ENCODE measurements at places on chromosomes 3 and 15.
A peak's percentile ranks its signal among the peaks of the same experiment; 100 is the strongest.

GRCh38 chr3:44396200-44397171 is 57.9 kb downstream of the TCAIM start:
- no peak for DNase-seq

DNA sequence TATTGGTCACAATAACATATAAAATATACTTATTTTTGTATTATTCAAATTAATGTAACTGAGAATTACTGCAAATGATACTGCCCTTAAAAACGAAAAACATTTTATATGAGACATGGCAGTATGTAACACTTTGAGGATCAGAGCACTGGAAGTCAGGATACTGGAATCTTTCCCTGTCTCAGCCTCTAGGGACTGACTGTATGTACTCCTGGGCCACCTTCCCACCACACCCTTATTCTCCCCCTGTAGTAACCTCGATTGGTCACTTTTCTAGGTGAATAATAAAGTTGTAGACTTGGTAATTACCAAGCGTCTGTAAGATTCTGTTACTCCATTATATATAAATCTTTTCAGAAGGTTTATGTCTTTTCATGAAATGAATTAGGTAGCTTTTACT is 43.0 kb downstream of the LRRC49 start:
- no peak for DNase-seq

GRCh38 chr15:27851858-27852210 is 247.3 kb downstream of the OCA2 start:
- no peak for DNase-seq

- no peak for DNase-seq
Measured at GRCh38 chr3:129867506-129868124, 25.9 kb downstream of the TMCC1 start.

- DNase-seq, result no peak
Measured at GRCh38 chr3:194841515-194841841, 155.8 kb downstream of the FAM43A start.

DNA sequence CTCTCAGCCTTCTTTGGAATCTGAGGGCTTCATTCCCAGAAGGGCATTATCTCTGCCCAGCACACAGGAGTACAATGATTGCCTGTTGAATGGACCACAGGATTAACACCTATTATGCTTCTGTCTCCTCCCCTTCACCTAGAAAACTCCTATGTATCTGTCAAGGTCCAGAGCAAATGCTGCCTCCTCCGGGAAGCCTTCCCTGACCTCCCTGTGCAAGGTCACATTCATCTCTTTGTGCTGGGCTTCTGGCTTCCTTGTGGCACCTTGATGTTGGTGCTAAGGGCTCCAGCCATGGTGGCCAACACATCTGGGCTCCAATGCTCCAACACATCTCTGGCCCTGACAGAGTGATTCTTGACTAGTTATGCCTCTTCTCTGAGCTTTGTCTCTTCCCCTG is 49.9 kb upstream of the ATP2B2 start:
- no peak for DNase-seq

DNA sequence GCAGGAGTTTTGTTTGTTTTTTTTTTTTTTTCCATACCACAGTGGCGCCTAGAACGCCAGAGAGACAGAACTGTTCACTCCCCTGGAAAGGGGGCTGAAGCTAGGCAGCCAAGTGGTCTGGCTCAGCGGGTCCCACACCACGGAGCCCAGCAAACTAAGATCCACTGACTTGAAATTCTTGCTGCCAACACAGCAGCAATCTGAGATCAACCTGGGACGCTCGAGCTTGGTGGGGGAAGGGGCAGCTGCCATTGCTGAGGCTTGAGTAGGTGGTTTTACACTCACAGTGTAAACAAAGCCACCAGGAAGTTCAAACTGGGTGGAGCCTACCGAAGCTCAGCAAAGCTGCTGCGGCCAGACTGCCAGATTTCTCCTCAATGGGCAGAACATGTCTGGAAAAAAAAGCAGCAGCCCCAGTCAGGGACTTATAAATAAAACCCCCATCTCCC is 29.8 kb downstream of the SPICE1 start:
- DNase-seq, result peak; percentile 54

DNA sequence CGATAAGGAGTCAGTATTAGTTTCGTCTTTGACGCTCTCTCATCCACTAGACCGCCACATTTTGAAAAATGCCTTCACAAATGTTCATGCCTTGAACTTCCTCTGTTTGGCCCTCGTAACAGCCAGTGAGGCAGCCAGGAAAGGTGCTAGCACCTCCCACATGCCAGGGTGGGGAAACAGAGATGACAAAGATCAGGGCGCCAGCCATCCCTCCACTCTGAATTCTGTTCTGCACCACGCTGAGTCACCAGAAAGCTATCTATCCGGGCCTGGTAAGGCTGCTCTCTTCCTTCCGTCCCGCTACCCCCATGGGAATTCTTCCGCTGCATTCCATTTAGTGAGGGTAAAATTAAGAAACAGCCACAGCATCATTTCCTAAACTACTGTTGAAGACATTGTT is 31.3 kb upstream of the BCL2L10 start:
- DNase-seq, result no peak

GRCh38 chr3:112639455-112640225 is 1.3 kb downstream of the CCDC80 start:
- no peak for DNase-seq

- DNase-seq, result peak; percentile 77
Measured at GRCh38 chr3:38453075-38453912, at the start of gene ACVR2B. ACVR2B (plus strand) TSS chr3:38453890; CDS start chr3:38454323, 433 bp downstream.

GRCh38 chr3:194489736-194490612 is 3.2 kb upstream of the ATP13A3 start:
- DNase-seq, result no peak

GRCh38 chr3:196557236-196557635 is 11.1 kb downstream of the WDR53 start:
- DNase-seq, result no peak

DNA sequence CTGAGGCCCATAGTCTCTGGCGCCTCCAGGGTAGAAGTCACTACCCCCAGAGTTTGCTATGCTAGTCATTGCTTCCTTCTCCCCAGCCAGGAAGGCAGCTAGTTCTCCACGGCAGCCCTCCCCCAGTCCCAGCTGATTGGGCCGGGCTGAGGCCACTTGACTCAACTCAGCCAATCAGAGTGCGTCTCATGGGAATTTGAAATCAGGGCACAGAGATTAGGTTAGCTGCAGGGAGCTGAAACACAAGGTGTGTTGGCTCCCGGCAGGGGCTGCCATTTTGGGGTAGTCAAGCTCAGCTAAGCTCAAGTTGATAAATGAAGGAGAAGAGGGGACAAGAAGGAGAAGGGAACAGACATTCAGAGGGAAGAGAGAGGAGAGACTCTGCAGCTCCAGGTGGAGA is 32.8 kb downstream of the LINGO1 start:
- DNase-seq, result no peak
